ENCODE measurements at places on chromosomes 3 and 15. TPM values are rescaled to one million over a fixed set of nuclear protein-coding genes. Genes with fewer than 3 reads are reported as not detected.

GRCh38 chr3:192901435-192901834 lies 16.2 kb downstream of the MB21D2 start:
- H3K4me1 ChIP-seq, result no peaks in the 10 kb centered on the region
- H3K27ac ChIP-seq, result no peak overlapping the region
- peaks cover 11% of the 10 kb centered on the region for H3K36me3 ChIP-seq

DNA sequence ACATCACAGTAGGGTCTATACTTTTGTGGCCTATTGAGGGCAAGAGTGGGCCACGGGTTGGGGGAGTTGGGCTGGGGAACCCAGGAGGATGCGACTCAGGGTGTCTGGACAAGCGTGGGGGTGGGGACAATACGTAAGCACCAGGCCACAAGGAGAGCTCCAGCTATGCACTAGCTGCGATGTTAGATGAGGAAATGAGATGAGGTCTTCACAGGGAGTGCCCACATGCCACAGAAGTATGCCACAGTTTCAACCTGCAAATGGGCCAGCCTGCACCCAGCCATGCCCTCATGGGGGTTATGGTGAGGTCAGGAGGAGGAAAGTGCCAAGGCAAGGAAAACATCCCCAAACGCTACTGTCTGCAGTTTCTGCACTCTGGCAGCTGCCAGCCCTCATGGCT lies 30.5 kb downstream of the CACNA2D2 start:
- H3K4me1 ChIP-seq, result no peaks in the 10 kb centered on the region
- H3K36me3 ChIP-seq, result no peaks in the 10 kb centered on the region
- H3K4me3 ChIP-seq, result no peak overlapping the region
- H3K27ac ChIP-seq, result no peak overlapping the region
- DNase-seq, result no peak

DNA sequence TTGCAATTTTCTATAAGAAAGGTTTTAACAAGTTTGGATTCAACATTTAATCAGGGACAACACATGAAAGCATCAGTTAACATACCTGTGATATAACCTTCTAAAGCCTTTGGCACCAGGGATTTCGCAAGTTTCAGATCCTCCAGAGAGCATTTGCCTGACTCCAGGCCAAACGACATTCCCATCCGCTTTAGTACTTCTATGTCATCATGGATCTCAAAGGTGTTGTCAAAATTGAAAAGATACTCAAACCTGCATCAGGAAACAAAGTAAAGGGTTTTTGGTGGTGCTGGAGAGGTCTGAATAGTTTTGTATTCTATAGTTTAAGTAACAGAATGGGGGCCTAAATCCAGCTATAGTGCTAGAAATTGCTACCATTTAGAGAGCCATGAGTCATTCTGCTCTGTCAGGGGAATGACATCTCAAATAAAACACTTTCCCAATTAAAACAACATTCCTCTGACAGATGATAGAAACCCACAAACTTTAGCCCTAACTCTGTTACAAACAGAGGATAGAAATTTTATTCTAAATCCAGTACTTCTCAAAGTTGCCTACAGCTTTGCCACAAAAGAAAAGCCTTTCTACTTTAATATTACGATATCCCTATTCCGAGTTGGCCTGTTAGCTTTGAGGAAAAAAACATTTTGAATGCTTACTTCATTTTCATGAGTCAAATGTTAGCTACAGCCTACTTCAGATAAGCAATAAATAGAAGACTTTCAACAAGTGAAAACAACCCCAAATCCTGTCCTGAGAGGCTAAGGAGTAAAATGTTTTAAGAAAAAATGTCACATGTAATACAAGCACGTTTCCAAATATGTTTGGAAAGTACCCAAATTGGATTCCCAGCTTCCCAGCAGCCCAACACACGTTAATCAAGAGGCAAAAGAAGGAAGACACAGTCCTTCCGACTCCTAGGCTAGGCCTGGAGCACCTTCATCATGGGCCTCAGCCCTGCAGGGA lies 83.4 kb downstream of the ATP1B3 start:
- no peak overlapping the region for H3K4me3 ChIP-seq
- H3K36me3 ChIP-seq, result peaks cover 29% of the 10 kb centered on the region
- DNase-seq, result no peak
- no peaks in the 10 kb centered on the region for H3K4me1 ChIP-seq

DNA sequence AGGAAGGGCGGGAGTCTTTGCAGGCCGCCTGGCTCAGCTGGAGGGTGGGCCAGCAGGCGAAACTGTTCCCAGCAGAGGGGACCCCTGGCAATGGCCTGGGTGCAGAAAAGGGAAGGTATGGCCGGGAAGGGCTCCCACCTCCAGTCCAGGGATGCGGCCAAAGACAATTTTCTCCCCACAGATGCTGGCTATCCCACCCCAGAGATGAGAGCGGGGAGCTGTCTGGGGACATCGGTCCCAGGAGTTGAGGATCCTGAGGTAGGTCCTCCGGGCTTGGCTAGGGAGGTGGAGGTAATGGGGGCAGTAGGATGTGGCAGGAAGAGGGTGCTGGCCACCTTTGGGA lies 1.7 kb downstream of the SEMA3G start:
- no peaks in the 10 kb centered on the region for H3K27me3 ChIP-seq
- no peaks in the 10 kb centered on the region for H3K36me3 ChIP-seq
- no peak for DNase-seq
- H3K27ac ChIP-seq, result no peak overlapping the region

- peak; percentile 61 for DNase-seq
- no peaks in the 10 kb centered on the region for H3K27me3 ChIP-seq
- no peaks in the 10 kb centered on the region for H3K4me1 ChIP-seq
- no peak overlapping the region for H3K27ac ChIP-seq
- no peaks in the 10 kb centered on the region for H3K36me3 ChIP-seq
Measured at GRCh38 chr3:97138914-97139541, 324.6 kb downstream of the EPHA6 start.

DNA sequence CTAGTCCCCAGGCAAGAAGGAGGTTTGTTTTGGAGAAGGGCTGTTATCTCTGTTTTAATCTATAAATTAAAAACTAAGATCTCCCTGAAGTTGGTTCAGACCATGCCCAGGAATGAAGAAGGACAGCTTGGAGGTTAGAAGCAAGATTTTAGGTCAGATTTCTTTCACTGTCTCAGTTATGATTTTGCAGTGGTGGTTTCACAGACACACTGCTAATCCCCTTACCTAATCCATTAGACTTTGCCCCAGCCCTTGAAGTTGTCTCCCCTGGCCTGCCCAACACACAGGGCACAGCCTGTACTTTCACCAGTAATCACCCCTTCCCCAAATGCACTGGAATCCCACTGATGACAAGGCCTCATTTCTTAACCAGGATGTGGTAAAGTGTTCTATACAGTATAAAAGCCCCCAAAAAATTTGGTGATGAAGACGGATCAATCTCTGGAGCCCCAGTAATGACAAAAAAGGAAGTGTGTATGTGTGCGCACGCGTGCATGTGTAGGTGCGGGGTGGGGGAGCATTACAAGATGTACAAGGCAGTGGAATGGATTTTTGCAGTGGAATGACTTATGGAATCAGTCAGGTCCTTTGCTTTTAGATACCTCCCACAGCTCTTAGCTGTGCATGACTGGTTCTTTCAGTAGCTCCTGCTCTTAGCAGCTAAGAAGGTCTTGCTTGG lies 73.1 kb upstream of the TERB2 start:
- no peak overlapping the region for H3K4me3 ChIP-seq
- no peak overlapping the region for H3K27ac ChIP-seq
- H3K36me3 ChIP-seq, result no peaks in the 10 kb centered on the region

DNA sequence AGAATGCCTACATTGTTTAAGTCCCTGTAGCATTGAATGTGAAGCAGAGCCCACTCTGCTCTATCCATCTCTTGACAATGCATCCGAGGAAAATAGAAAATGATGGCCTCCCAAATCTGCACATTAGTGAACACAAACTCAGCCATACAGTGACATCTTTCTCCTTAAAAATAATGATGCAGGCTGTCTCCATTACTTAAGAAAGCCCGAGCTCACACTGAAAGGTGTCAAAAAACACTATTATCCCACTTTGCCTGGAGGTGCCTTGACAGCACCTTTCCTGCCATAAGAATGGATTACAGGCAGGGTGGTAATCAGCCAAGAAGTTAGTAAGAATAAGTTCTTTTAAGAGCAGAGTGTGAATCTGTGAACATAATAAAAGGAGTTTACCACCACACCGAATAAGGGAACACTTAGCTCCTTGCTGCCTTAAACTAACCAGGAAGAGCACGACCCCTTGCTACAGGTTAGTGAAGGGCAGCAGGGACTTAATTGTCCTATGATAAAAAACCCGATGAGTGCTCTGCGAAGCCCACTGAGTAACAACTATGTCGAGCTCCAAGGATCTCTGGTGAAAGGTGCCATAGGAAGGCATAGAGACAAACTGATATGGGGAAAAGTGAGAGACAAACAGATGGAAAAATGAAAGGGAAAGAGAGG lies 123.2 kb upstream of the TUSC7 start:
- DNase-seq, result no peak
- no peaks in the 10 kb centered on the region for H3K4me1 ChIP-seq
- H3K27me3 ChIP-seq, result no peaks in the 10 kb centered on the region

DNA sequence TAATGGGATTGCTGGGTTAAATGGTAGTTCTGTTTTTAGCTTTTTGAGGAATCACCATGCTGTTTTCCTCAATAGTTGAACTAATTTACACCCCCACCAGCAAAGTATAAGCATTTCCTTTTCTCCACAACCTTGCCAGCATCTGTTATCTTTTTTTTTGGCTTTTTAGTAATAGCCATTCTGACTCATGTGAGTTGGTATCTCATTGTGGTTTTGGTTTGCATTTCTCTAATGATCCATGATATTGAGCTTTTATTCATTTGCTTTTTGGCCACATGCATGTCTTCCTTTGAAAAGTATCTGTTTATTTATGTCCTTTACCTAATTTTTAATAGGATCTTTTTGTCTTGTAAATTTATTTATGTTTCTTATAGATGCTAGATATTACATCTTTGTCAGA lies 288.2 kb downstream of the EPHA6 start:
- no peaks in the 10 kb centered on the region for H3K36me3 ChIP-seq
- no peak overlapping the region for H3K27ac ChIP-seq
- no peak overlapping the region for H3K4me3 ChIP-seq
- H3K27me3 ChIP-seq, result no peaks in the 10 kb centered on the region
- no peak for DNase-seq
- no peaks in the 10 kb centered on the region for H3K4me1 ChIP-seq

DNA sequence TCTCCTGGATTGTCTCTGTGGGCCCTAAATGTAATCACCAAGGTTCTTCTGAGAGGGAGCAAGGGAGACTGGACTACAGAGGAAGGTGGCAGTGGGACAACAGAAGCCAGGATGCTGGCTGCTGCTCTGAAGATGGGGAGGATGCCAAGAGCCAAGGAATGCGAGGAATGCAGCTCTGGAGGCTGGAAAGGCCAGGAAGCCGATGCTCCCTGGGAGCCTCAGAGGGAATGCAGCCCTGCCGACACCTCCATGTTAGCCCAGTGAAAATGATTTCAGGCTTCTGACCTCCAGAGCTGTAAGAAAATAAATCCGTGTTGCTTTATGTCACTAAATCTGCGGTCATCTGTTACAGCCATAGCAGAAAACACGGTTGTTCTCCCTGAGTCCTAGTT lies 44.1 kb downstream of the UMPS start:
- H3K27ac ChIP-seq, result peak overlapping the region; percentile 35
- DNase-seq, result peak; percentile 90
- H3K27me3 ChIP-seq, result no peaks in the 10 kb centered on the region
- no peak overlapping the region for H3K4me3 ChIP-seq
- peaks cover 22% of the 10 kb centered on the region for H3K4me1 ChIP-seq

- H3K4me3 ChIP-seq, result no peak overlapping the region
- no peaks in the 10 kb centered on the region for H3K4me1 ChIP-seq
- H3K27me3 ChIP-seq, result no peaks in the 10 kb centered on the region
- H3K27ac ChIP-seq, result no peak overlapping the region
- DNase-seq, result no peak
Measured at GRCh38 chr3:45826908-45827307, 15.0 kb downstream of the LZTFL1 start.

DNA sequence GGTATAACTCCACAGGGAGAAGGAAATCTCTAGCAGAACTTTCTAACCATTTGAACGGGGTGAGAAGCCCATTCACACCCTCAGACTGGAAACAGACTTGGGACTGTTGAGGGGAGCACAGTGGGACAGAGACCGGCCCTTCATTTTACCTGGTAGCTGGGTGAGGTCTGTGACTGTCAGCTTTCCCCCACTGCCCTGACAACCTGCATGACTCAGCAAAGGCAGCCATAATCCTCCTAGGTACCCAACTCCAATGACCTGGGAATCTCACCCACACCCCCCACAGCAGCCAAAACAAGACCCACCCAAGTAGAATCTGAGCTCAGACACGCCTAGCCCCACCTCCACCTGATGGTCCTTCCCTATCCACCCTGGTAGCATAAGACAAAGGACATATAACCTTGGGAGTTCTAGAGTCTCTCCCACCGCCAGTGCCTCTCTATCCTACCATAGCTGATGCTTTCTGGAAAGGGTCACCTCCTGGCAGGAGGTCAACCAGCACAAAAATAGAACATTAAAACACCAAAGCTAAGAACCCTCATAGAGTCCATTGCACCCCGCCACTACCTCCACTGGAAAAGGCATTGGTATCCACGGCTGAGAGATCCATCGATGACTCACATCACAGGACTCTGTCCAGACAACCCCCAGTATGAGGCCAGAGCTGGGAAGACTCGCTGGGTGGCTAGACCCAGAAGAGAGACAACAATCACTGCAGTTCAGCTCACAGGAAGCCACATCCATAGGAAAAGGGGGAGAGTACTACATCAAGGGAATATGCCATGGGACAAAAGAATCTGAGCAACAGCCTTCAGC lies 28.0 kb downstream of the SENP7 start:
- H3K27me3 ChIP-seq, result no peaks in the 10 kb centered on the region
- H3K4me3 ChIP-seq, result peak overlapping the region; percentile 48
- no peak overlapping the region for H3K27ac ChIP-seq
- peak; percentile 50 for DNase-seq
- H3K4me1 ChIP-seq, result peaks cover 10% of the 10 kb centered on the region
- peaks cover 13% of the 10 kb centered on the region for H3K36me3 ChIP-seq

- no peak for DNase-seq
- no peak within 1 kb of the TSS for H3K4me3 ChIP-seq
- H3K27ac ChIP-seq, result no peak within 1 kb of the TSS
- H3K4me1 ChIP-seq, result peaks cover 9% of the 10 kb centered on the region
Measured at GRCh38 chr3:128492671-128493569, at the start of gene GATA2. Gene GATA2, minus strand, starts transcription at chr3:128493201. Its CDS starts 6,170 bp downstream, at chr3:128487031.

DNA sequence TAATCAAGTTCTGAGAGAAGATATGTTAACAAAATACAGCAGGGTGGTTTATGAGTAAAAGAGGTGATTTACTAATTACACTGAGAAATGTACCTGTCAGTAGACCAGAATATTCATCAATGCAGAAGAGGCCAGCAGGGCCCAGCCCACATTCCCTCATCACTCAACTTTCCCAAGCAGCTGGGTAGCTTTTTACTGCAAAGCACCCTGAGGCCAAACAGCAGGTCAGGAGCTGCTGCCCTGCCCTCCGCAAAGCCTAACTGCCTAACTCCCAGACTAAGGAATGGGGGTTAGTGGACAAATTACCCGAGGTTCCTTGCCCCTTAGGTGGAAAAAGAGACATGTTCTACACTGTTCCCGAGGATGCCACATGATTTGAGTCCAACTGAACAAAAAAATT lies 108.2 kb downstream of the TBL1XR1 start:
- no peak overlapping the region for H3K4me3 ChIP-seq
- no peaks in the 10 kb centered on the region for H3K27me3 ChIP-seq
- H3K36me3 ChIP-seq, result peaks cover 70% of the 10 kb centered on the region
- H3K4me1 ChIP-seq, result peaks cover 4% of the 10 kb centered on the region
- DNase-seq, result peak; percentile 61
- no peak overlapping the region for H3K27ac ChIP-seq

Gene PAK6
- total RNA-seq, result 6.6 TPM

Gene KBTBD13
- total RNA-seq, result not detected

Gene CFAP100
- 0.66 TPM for total RNA-seq
